ENCODE measurements at places on chromosomes 7 and 10.

- no peak for DNase-seq
These were observed 29.3 kb upstream of the SH3PXD2A start for GRCh38 chr10:103884681-103885139.

GRCh38 chr10:70565556-70566514 is 36.7 kb downstream of the PRF1 start:
- DNase-seq = no peak

DNA sequence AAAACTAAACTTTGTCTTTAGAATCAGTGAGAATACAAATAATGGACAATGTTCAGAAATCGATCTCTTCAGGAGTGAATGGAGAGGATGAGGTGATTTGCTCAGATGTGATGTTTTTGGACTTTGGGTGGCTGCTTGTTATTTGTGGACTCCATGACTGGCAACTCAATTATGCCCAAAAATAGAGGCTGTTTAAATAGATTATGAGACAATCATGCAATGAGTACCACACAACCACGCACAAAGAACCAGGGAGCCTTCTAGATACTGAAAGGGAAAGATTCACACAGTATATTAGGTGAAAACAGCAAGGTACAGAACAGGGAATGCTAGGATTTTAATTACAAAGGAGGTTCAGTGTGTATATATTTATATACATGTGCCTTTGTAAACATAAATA is 141.3 kb upstream of the ANK3 start:
- DNase-seq = no peak

- DNase-seq = no peak
These were observed 95.1 kb downstream of the LSMEM1 start for GRCh38 chr7:112575864-112576263.

GRCh38 chr7:101435461-101436220 is 73.0 kb downstream of the COL26A1 start:
- no peak for DNase-seq

GRCh38 chr10:33746836-33747268 is 412.4 kb upstream of the NRP1 start:
- DNase-seq = no peak

- DNase-seq = no peak
These were observed 174.1 kb upstream of the YAE1 start for GRCh38 chr7:39392151-39392550.

DNA sequence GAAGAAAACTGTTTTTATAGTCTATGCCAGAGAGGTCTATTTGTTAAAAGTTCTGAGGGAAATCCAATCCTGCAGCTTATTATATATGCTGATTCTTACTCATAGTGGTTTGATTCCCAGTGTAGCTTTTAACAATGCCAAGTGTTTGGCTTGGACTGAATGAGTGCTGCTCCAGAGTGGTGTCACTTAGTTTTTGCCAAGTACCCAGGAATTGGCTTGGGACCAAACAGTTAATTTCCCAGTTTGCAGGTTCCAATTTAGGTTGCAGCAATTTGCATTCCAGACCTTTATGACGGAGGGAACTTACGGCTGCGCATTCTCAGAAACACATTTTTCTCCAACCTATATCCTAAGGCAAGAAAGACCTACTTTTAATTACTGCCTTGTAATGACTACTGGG is 32.4 kb downstream of the NSUN6 start:
- DNase-seq = no peak

DNA sequence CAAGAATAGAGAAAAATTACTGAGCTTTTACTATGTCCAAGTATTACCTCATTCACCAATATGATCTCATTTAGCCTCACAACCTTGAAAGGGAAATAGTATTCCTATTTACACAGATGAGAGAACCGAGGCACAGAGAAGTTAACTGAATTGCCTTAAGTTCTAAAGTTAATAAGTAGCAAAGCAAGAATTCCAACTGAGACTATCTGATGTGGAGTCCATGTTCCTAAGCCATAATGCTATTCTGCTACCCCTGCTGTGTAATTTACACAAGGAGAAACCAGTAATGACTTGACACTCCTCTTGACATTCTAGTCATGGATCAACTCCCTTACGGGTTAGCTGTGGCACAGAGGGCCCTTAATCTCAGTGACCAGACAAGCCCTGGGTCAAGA is 60.7 kb downstream of the ABCB4 start:
- no peak for DNase-seq

DNA sequence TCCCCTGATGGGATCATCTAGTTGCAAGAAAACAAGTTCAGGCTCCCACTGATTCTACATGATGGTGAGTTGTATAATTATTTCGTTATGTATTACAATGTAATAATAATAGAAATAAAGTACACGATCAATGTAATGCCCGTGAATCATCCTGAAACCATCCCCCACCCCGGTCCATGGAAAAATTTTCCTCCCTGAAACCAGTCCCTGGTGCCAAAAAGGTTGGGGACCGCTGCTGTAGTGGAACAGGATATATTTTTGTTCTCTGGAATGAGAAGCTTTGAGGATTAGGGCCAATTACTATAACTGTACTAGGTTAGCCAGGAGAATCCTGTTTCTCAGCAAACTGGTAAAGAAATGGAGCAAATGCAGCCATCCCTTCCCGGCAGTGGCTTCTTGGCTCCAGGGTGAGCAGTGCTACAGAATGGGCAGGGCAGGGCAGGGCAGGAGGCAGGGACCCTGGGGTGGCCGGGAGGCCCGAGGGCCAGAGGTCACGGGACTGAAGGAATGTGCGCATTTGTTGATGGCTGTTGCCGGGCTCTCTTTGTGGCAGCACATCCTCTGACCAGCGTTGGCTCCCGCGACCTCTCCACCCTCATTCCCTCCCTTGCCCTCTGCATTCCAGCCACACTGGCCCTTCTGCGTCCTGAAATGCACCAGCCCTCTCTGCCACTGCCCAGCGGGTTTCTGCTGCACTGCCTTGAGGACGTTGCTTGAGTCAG is 162.3 kb upstream of the NPS start:
- DNase-seq = no peak

DNA sequence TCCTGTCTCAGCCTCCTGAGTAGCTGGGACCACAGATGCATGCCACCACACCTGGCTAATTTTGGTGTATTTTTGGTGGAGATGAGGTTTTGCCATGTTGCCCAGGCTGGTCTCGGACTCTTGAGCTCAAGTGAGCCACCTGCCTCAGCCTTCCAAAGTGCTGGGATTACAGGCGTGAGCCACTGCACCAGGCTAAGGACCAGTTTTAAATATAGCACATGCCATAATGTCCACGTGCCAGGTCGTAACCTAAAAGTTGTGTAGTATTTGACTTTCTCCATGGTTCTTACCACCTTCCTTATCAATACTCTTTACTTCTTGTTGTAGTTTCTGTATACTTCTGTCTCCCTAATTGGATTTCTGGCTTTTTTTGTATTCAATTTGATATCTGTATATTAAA is 13.3 kb downstream of the ANKIB1 start:
- no peak for DNase-seq

- DNase-seq = no peak
These were observed 18.9 kb upstream of the OPN4 start for GRCh38 chr10:86635402-86635801.

DNA sequence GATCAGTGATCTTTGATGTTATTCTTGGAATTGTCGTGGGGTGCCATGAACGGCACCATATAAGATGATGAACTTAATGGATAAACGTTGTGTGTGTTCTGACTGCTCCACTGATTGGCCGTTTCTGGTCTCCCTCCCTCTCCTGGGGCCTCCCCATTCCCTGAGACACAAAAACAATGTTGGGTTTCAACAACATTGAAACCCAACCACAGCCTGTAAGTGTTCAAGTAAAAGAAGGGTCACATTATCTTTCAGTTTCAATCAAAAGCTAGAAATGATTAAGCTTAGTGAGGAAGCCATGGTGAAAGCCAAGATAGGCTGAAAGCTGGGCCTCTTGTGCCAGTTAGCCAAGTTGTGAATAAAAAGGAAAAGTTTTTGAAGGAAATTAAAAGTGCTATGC is 19.5 kb downstream of the EN2 start:
- no peak for DNase-seq

GRCh38 chr10:75648854-75649253 is 217.4 kb downstream of the LRMDA start:
- no peak for DNase-seq

GRCh38 chr10:81297292-81297691 is 577.7 kb upstream of the NRG3 start:
- no peak for DNase-seq

- DNase-seq = no peak
These were observed 4.3 kb downstream of the DYNC1I1 start for GRCh38 chr7:95776561-95777185.

GRCh38 chr7:135169141-135169963 is 1.2 kb downstream of the CYREN start:
- DNase-seq = no peak

DNA sequence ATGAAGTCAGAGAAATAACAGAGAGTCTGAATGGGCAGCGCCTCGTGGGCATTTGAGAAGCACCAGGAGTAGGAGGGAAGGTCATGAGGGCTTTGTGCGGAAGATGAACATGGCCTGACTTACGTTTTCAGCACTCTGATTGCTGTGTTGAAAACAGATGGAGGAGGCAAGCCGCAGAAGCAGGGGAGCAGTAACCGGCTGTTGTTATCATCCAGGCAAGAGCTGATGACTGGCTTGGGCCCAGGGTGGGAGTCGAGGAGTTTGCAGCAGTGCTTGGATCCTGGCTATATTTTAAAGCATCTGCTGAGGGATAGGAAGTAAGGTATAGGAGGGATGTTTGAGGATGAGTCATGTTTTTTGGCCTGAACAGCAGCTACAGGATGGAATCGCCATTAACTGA is 12.7 kb upstream of the PDLIM1 start:
- no peak for DNase-seq

DNA sequence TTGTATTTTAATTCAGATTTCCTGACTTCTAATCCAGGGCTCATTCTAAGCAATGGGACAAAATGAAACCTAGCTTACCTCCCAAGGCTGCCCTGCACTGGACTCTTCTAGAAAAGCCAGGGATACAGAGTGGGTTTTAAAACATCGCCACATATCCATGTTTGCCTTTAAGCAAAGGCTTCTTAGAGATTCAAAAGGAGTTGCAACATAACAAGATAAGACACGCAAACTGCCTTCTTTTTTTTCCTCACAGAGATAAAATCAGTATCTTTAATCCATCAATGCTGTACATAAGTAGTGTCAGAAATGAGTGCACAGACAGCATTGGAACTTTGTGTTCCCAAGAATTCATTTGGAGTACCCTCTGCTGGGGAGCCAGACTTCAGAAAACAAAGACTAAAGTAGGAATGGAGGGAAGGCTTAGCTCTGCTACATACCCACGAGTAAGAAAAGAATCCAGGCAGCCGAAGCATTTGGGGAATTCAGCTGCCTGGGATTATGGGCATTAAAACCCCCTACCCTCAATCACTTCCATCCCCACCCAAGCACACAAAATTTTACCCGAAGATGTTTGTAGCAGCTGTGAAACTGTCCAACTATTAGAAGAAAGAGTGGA is 427.8 kb downstream of the ARL4A start:
- no peak for DNase-seq

GRCh38 chr10:22534849-22535604 is 179.4 kb downstream of the PIP4K2A start:
- no peak for DNase-seq

GRCh38 chr10:133309100-133309719 is 496 bp downstream of the ZNF511 start:
- peak; percentile 87 for DNase-seq

GRCh38 chr7:142998966-142999365 is 28.0 kb downstream of the OR9A2 start:
- DNase-seq = no peak

- no peak for DNase-seq
These were observed 820.7 kb downstream of the GRID1 start for GRCh38 chr10:85545874-85546273.

DNA sequence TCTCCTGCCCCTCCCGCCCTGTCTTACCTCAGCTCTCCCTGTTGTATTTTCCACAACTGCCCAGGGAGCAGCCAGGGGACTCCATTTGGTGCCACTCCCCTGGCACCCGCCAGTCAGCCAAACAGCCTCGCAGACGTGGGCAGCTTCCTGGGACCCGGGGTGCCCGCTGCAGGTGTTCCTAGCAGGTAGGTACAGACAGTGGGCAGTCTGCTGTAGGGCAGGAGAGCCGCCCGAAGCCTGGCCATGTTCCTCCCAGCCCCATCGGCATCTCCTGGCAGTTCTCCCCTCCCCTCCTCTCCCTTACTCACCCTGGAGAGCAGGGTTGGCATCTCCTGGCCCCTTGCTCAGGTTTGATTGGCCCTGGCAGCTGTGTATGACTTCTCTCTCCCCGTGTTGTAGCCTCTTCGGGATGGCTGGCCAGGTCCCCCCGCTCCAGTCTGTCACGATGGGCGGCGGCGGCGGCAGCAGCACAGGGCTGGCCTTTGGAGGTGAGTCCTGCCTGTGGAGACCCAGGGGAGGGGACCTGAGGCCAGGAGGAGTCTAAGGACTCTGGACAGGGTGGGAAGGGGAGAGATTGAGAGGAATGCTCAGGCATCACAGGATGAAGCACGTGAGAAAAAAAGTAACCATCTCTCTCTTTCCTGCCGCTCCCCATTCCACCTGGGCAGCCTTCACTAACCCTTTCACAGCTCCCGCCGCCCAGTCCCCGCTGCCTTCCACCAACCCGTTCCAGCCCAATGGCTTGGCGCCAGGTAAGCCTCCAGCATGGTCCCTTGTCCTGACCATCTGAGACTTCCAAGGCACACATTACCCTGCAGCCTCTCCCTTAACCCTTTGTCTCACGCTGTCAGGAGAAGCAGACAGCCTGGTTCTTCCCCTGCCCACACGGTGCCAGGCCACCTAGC is 11.3 kb downstream of the SAP25 start:
- DNase-seq = no peak

DNA sequence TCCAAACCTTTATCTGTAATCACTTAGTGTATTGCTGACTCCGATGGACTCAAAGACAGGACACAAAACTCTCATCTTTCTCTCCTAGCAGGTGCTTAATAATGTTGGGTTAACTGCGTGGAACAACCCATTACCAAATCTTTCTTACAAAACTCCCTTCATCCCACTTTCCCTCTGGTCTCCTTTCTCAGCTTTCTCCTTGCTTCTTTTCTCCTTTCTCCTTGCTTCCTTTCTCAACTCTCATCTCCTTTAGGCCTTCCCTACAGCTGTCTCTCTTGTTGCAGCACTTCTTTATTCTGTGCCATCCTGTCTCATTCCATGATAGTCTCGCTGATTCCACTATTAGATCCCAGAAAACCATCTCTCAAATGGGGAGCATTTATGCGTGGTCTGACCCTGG is 67.5 kb downstream of the TNS3 start:
- DNase-seq = no peak

DNA sequence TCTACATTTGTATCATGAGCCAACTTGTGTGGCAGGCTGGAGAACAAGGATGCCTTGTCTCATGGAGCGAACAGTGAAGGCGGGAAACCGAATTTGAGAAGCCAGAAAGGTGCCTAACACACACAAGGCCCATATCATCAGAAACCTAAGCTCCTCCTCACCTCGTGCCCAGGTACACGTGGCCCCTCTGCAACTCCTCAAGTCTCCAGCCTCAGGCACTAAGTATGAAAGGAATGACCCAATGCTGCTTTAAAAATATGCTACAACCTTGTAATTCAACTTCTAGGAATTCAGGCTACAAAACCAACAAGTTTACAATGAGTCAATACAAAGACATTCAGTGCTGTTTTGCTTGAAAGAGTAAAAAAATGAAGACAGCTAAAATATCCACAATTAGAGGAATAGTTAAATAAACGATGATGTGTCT is 95.7 kb downstream of the CDK6 start:
- DNase-seq = no peak

- DNase-seq = no peak
These were observed 18.7 kb downstream of the EDRF1 start for GRCh38 chr10:125738206-125738605.

- no peak for DNase-seq
These were observed 179 bp downstream of the PDE1C start for GRCh38 chr7:32070051-32070405.
